Hepatocyte (in vitro differentiated cells): ENCODE measurements at places on chromosomes 16 and 17. TPM values are rescaled to one million over a fixed set of nuclear protein-coding genes. Genes with fewer than 3 reads are reported as not detected.

DNA sequence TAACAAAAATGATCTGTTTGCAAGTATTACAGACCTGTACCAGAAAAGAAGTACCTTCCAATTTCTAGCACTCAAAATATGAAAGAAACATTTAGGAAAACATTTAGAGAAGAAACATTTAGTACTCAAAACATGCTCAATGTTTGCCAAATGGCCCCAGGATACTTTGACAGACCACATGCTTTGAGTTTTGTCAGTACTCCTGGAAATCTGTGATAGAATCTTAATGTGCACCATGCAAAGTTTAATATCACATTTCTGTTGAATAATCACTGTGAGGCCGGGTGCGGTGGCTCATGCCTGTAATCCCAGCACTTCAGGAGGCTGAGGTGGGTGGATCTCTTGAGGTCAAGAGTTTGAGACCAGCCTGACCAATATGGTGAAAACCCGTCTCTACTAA lies 8.5 kb upstream of the ZC3H7A start:
- H3K4me3 ChIP-seq = no peak overlapping the region
- H3K4me1 ChIP-seq = no peaks in the 10 kb centered on the region
- H3K27ac ChIP-seq = no peak overlapping the region
- no peaks in the 10 kb centered on the region for H3K27me3 ChIP-seq
- H3K36me3 ChIP-seq = no peaks in the 10 kb centered on the region
- no peak for DNase-seq

The MMP15 gene
- 34.2 and 39.0 TPM in 2 replicates for total RNA-seq

- H3K4me3 ChIP-seq = no peak overlapping the region
- DNase-seq = no peak
- peaks cover under 1% of the 10 kb centered on the region for H3K36me3 ChIP-seq
- no peaks in the 10 kb centered on the region for H3K27me3 ChIP-seq
Observed at GRCh38 chr16:30711712-30712111, 12.7 kb downstream of the SRCAP start.

The KRTAP4-4 gene
- not detected in 2 replicates for total RNA-seq

DNA sequence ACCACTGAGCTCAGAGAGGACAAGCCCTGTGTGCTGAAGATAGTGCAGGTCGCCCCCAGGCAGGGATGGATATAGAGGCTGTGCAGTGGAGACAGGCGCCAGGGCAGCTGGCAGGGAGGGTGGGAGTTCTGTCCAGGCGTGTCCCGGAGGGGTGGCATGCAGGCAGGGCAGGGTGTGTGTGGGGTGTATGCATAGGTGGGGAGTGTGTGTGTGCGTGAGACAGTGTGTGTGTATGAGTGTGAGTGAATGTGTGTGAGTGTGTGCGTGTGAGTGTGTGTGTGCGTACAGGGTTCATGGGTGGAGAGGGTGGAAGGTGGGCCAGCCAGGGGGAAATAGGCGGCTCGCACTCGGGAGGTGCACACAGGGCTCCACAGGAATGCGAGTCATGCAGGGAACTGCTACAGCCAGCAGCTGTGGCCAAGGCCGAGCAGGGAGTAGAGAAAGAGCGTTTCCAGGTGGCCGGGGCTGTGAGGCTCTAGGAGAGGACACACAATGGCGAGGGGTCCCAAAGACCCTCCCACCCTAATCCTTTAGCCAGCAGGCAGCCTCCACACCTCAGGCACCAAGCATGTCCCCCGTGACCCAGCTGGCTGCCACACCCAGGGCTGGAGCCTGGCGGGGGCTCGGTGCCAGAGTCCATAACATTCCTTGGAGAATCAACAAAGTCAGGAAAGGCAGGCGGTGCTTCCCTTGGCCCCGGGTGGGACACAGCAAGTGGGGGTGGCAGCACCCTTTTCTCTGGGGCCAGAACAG lies 4.6 kb downstream of the PLCD3 start:
- peak; percentile 83 for DNase-seq
- no peak overlapping the region for H3K4me3 ChIP-seq
- no peaks in the 10 kb centered on the region for H3K36me3 ChIP-seq
- H3K27me3 ChIP-seq = no peaks in the 10 kb centered on the region

DNA sequence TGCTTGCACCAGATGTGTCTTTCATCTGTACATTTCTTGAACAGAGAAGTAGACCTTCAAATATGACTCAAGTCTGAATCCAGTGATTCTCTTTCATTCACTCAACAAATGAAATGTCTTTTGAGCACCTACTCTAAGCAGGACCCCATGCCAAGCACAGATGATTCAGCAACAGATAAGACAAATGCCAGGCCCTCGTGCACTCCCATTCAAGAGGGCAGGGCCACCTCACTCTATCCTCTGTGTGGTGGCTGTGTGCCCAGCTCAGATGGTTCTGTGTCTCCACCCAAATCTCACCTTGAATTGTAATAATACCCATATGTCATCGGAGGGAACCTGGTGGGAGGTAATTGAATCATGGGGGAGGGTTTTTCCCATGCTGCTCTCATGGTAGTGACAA lies 74.1 kb upstream of the NKD1 start:
- H3K27ac ChIP-seq = no peak overlapping the region
- DNase-seq = no peak
- no peaks in the 10 kb centered on the region for H3K4me1 ChIP-seq
- H3K36me3 ChIP-seq = no peaks in the 10 kb centered on the region
- no peak overlapping the region for H3K4me3 ChIP-seq
- H3K27me3 ChIP-seq = peaks cover 6% of the 10 kb centered on the region

DNA sequence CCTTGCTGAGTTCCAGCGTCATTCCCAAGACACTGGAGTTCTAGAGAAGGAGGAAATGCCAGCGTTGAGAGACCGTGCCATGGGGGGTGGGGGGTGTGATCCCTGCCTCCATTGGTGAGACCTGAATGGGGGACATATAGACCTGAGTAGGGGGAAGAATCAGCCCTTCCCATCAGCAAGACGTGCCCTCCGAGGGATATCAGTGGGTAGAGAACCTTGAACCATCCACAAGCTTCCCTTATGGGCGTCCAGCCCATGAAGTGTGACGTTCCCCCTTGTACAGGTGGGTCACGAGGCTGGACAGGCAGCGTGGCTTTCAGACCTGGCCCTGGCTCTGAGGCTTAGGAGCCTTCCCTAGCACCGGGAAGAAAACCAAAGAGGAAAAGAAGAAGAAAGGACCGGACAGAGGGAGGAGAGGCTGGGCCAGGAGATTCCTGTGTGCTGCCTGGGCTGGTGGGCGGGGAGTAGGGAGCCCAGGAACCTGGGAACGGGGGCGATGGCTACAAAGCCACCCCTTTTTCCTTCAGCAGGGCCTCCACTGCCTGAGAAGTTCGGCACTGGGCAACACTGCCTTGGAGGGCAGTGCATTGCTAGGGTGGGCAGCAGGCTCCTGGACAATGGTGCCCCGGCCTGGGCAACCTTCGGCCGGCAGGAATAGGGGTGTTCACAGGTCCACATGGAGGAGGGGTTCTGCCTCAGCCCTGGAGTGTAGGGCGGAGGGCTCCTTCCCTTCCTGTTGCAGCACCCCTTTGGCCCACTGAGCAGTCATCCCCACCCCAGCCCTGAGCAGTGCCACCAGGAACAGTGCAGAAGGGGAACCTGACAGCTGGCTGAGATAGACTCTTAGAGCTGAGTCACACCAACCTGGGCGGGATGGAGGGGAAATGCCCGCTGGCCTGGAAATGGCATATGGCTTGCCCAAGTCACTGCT lies 7.2 kb downstream of the RAB11FIP4 start:
- no peak for DNase-seq
- no peak overlapping the region for H3K27ac ChIP-seq
- H3K4me3 ChIP-seq = no peak overlapping the region
- H3K36me3 ChIP-seq = no peaks in the 10 kb centered on the region

GRCh38 chr16:8278031-8278580 lies 312.2 kb downstream of the TMEM114 start:
- no peaks in the 10 kb centered on the region for H3K27me3 ChIP-seq
- H3K27ac ChIP-seq = no peak overlapping the region
- no peaks in the 10 kb centered on the region for H3K36me3 ChIP-seq
- H3K4me1 ChIP-seq = no peaks in the 10 kb centered on the region
- no peak for DNase-seq

The IRF8 gene
- 7.2 and 8.4 TPM in 2 replicates for total RNA-seq

DNA sequence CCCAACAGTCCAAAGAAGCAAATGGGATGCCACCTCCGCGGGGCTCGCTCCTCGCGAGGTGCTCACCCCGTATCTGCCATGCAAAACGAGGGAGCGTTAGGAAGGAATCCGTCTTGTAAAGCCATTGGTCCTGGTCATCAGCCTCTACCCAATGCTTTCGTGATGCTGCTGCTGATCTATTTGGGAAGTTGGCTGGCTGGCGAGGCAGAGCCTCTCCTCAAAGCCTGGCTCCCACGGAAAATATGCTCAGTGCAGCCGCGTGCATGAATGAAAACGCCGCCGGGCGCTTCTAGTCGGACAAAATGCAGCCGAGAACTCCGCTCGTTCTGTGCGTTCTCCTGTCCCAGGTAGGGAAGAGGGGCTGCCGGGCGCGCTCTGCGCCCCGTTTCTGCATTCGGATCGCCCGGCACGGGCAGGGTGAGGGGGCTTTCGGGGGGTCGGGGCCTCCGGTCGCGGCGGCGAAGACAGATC lies at the start of gene CDH13:
Gene CDH13 (plus strand): TSS at position 179 of the 471 bp plus-strand sequence.
- H3K4me3 ChIP-seq = peak within 1 kb of the TSS; percentile 42
- H3K27me3 ChIP-seq = peaks cover 76% of the 10 kb centered on the region
- no peaks in the 10 kb centered on the region for H3K36me3 ChIP-seq
- peaks cover 16% of the 10 kb centered on the region for H3K4me1 ChIP-seq
- H3K27ac ChIP-seq = no peak within 1 kb of the TSS

GRCh38 chr16:85902366-85903155 lies 3.6 kb downstream of the IRF8 start:
- H3K4me1 ChIP-seq = peaks cover 5% of the 10 kb centered on the region
- H3K27me3 ChIP-seq = peaks cover 18% of the 10 kb centered on the region
- no peak overlapping the region for H3K27ac ChIP-seq
- DNase-seq = no peak

- no peaks in the 10 kb centered on the region for H3K36me3 ChIP-seq
- H3K4me3 ChIP-seq = no peak overlapping the region
- H3K27me3 ChIP-seq = no peaks in the 10 kb centered on the region
- no peak overlapping the region for H3K27ac ChIP-seq
- H3K4me1 ChIP-seq = no peaks in the 10 kb centered on the region
Observed at GRCh38 chr17:63934183-63935112, 2.3 kb upstream of the CD79B start.

DNA sequence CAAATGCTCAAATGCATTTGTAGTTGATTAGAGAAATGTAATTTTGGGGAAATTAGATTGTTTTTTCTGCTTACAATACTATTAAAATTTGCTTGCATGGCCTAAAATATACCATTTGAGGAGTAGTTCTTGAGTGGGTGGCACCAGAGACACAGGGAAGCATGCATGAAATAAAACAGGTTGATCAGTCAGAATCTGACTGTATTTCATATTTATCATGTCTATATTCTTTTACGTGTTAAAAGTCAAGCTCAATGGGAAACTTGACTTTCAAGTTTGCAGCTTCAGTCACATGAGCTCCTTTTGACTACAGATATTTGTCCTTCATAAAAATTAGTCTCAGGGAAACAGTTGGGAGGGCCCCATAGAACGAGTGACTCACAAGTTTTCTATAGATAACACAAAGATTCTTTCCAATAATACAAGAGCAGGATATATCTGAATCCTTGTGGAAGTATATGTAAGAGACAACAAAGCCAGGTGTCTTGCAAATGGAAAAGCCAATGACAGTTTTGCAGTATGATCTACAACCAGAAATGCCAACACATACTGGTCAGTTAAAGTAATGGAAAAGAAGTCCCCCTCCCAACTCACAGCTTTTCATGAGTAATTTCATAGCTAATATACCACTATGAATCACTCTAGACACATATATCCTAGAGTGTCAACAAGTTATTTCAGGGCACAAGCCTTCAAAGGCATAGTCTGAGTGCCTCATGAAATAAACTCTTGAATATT lies 42.2 kb upstream of the CORO6 start:
- peak; percentile 55 for DNase-seq
- peaks cover 6% of the 10 kb centered on the region for H3K4me1 ChIP-seq
- no peak overlapping the region for H3K4me3 ChIP-seq
- H3K27ac ChIP-seq = peak overlapping the region; percentile 79

DNA sequence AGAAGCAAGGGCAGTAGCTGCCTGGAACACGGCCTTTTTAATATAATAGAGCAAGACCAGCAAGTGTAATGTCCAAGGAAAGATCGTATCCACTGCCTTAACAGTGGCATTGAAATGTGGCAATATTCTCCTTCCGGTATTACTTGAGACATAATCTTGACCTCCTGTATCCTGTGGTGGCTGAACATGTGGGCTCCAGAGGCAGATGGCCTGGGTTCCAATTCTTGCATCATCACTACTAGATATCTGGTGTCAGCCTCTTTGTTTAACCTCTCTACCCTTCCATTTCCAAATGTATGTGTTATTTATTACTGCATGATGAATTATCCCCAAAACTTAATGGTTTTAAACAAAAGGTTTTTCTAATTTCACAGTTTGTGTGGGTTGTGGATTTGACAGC lies 3.5 kb upstream of the CDYL2 start:
- H3K27me3 ChIP-seq = no peaks in the 10 kb centered on the region
- H3K4me3 ChIP-seq = no peak overlapping the region
- DNase-seq = no peak
- no peaks in the 10 kb centered on the region for H3K36me3 ChIP-seq

The TEKT5 gene
- not detected in 2 replicates for total RNA-seq

- H3K4me3 ChIP-seq = no peak overlapping the region
- H3K36me3 ChIP-seq = no peaks in the 10 kb centered on the region
- no peaks in the 10 kb centered on the region for H3K27me3 ChIP-seq
- peaks cover 7% of the 10 kb centered on the region for H3K4me1 ChIP-seq
- no peak for DNase-seq
Observed at GRCh38 chr16:30692396-30693064, 6.4 kb upstream of the SRCAP start.

DNA sequence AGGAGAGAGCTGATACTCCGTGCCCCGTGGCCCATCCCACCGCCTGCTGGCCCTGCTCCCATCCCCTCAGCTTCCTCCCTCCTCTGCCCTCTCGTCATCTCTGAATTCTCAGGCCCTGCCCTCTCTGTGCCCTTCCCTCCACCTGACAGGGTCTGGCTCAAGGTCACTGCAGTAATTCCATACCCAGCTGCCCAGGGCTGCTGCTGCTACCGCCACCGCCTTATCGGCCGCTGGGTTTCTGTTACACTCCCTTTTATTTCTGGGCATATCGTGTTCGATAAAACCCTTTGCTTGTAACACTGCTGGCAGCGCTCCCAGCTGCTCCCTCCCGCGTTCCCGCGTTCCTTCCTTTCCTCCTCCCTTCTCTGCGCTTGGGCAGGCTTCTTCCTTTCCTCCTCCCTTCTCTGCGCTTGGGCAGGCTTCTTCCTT lies 1.2 kb downstream of the EPN3 start:
- DNase-seq = peak; percentile 61
- H3K4me3 ChIP-seq = no peak overlapping the region
- H3K4me1 ChIP-seq = peaks cover 36% of the 10 kb centered on the region
- H3K36me3 ChIP-seq = no peaks in the 10 kb centered on the region
- peak overlapping the region; percentile 68 for H3K27ac ChIP-seq

The KRT25 gene
- not detected in 2 replicates for total RNA-seq

DNA sequence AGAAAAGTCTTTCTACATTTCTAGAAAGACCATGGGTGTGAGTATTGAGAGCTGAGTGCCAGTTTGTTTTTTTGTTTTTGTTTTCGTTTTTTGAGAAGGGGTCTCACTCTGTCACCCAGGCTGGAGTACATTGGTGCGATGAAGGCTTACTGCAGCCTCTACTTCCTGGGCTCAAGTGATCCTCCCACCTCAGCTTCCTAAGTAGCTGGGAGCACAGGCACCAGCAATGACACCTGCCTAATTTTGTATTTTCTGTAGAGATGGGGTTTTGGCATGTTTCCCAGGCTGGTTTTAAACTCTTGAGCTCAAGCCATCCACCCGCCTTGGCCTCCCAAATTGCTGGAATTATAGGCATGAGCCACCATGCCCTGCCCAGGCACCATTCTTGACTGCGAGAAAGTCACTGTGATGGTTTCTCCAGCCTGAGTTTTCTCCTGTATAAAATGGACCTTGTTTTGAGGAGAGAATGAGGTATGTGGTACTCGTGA lies 673.8 kb downstream of the MAF start:
- no peaks in the 10 kb centered on the region for H3K36me3 ChIP-seq
- H3K27ac ChIP-seq = no peak overlapping the region
- H3K4me3 ChIP-seq = no peak overlapping the region
- H3K4me1 ChIP-seq = no peaks in the 10 kb centered on the region
- no peaks in the 10 kb centered on the region for H3K27me3 ChIP-seq
- no peak for DNase-seq
